Activated CD4-positive, alpha-beta T cell treated with anti-CD3 and anti-CD28 coated beads for 36 hours (primary cell): ENCODE measurements at places on chromosomes 11 and 22.

DNA sequence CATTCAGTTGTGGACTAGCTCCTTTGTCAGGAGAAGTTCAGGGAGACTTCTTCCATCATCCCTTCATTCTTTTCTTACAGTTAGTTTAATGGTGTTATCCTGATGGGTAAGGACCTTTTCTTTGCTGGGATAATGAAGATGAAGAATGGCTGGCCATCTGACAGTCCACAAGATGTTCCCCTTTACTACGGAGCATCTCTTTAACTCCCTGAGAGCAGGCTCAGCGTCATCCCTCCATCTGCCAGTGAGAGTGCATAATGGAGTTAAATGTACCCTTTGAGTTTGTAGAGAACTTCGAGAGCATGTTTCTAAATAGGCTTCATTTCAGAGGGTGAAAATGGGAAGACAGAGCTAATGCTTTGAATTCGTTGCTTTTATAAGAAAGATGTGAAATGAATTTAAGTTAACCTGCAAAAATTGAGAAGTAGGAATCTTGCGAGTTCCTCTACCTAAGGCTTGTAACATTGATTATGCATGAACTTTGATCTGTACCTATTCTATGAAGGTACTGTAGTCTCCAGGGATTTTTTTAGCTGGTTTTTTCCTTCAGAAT is 1.7 kb downstream of the EP300 start:
- DNase-seq: peak; percentile 53

- DNase-seq: no peak
These were observed 379.2 kb downstream of the AASDHPPT start for GRCh38 chr11:106456647-106457046.

DNA sequence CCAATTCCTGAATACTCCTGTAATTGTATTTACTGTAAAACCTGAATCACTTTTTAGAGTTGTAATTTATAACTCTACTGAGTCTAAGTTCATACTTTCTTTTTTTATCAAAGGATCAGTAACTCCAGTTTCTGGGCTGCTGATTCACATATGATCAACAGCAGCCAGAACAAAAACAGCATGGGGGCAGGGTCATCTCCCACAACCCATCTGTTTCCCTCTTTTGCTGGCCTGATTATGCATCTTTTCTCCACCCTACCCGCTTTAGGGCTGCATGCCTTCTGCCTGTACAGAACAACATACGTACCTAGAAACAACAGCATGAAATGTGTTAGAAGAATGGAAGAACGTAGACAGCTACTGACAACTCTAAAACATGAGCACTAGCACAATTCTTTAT is 76.0 kb downstream of the MRTFA start:
- peak; percentile 40 for DNase-seq

DNA sequence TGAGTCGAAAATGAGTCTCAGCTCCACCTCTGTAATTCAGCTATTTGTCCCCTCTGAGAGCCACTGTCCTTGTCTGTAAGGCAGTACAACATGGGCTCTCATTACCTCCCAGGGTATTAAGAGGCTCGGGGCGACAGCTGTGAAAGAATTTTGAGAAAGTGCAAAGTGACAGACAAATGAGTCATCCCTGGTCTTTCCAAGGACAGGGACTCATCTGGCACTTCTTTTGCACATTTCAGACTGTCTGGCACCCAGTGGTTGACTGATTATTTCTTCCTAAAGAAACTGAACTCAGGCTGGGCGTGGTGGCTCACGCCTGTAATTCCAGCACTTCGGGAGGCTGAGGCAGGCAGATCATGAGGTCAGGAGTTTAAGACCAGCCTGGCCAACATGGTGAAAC is 62.1 kb upstream of the ARFGAP3 start:
- DNase-seq: peak; percentile 20

DNA sequence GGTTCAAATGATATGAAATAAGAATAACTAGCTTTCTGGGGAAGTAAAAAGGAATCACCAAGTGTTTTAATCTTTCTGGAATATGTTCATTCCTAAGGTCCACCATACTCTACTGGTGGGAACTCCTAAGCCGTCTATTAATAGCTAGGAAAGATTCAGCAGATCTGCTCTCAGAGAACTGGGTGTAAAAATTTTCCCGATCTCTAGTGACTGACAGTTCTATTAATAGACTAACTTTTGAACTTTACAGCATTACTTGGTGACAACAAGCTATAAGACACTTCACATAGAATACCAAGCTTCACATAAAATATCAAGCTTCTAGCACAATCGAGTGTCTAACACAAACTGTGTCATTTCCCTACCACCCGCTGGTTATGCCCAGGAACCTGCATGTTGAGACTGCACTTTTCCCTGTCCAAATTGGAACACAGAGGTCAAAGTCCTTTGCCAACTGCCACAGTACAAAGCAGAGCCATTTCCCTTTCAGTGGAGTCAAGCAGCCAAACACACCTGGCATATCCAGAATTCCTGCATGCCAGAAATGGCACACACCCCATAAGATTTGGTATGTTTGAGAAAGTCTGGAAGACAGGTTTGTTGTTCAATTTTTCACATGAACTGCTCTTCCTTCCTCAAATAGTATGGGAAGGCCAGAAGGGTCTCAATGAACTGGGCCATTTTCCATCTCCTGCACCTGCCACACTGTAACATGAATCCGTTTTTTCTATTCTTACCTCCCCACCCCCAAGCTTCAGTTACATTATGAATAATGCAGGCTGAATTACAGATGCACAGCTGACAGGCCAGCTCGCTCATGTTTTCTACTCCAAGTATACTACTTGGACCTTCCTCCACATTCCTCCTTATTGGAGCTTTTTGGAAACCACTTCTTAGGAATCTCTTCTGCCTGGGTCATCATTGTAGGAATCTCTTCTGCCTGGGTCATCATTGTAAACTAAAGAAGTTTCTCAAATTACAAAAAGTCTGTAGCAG is 3.7 kb downstream of the OSBP start:
- no peak for DNase-seq

DNA sequence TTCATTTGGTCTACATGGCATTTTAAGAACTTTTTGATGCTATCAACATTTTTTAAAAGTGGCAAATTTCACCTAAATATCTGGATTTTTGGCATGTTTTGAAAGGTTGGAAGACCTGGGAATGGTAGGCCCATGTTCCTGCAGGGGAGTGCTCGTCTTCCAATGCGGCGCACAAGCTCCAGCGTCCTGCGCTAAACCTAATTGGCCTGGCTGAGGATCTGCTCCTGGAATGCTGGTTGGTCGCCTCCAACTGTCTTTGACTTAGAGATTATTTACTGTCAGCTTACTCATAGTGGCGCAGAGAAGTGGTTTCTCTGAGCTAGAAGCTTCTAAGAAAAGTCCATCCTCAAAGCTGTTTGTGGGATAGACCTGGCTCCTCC is 626 bp upstream of the LIMK2 start:
- no peak for DNase-seq

DNA sequence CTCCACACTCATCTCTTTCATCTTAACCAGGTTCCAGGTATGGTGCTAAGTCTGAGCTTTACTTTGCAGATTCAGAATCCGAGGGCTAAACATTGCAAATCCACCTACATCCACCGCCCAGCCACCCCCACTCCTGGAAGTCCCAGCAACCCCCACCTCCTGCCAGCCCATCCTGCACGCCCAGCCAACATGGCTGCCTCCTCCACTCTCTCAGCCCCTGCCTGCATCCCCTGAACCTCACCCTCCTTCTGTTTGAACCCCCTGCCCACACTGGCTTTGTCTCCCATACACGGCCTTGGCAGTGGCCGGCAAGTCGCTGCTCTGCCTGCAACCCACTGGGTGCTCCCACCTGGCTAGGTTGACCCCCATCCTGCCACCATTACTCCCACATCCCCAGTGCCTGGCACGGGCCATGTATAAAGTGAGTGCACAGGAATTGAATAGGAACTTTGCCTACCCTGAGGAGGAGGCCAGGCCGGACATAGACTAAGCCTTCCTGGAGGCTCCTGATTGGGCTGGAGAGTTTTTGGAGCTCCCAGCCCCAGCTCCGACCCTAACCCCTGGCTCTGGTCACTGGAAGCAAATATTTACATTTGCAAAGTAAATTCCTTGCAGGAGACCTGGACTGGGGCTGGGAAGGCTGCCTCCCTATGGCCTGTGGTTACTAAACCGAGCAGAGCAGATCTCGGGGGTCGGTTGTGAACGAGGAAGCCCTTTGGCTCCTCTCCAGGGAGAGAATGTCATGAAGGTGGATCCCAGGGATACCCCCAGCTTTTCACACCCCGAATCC is 14.4 kb downstream of the EMID1 start:
- no peak for DNase-seq
